ENCODE measurements at places on chromosomes 5 and 9.
A peak's percentile ranks its signal among the peaks of the same experiment; 100 is the strongest.

GRCh38 chr5:61464512-61464911 lies 132.5 kb downstream of the ZSWIM6 start:
- no peak for DNase-seq

DNA sequence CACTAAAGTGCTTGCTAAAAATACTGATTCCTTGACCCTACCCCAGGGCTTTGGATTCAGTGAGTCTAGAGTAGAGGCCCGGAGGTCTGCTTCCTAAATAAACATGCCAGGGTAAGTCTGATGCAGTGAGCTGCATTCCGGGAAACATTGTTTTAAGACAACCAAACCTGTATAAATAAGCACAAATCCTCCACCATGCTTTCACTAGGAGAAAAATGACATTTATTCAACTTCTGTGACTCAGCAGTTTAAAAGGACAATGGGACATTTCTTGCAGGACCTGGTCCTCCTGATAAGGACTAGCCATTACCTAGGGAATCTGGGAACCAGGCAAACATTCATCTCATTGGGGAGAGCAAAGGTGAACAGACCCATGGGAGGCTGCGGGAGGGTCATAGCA lies 335.3 kb downstream of the MLLT3 start:
- no peak for DNase-seq

GRCh38 chr9:89939626-89940292 lies 334.9 kb downstream of the GADD45G start:
- DNase-seq: no peak

DNA sequence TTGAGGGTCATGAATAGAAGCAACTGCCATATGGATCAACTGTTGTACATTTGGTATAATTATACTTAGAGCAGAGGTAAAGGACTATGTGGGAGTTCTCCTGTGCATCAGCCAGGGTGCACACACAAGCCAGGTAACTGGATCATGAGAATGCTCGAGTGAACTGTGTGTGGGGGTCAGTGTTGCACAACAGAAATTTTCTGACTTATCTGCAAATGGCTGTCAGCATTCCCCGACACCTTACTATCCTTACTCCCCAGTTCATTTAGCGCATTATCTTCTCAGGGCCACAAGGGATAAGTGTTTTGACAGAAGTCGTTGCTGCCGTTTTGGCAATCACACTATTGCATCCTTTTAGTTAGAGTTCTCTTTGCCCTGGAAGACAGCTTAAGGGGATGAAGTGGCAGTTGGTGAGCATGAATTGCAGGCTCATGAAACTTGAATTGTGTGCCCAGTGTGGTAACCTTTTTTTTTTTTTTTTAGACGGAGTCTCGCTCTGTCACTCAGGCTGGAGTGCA lies 1.7 kb downstream of the CANX start:
- no peak for DNase-seq

- DNase-seq: no peak
Observed at GRCh38 chr9:130368631-130369103, 76.1 kb upstream of the ASS1 start.

DNA sequence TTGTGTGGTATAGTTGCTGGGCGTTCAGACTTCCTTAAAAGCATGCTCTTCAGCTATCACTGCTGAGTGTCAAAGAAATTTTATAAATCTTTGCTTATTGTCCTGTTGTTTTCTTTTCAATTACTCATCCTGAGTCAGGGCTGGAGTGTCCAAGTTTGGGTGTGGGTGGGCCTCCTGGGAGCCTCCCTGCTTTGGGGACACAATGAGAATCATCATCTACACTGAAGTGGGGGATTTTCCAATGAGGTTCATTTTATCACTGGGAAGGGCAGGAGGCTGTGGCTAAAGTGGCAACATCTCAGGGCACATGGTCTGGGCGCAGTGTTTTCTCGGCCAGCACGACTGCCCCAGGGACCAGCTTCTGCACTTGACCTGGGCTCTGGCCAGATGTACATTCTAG lies 19.5 kb downstream of the GFPT2 start:
- no peak for DNase-seq

GRCh38 chr5:165460911-165461310 lies 1955.5 kb downstream of the MAT2B start:
- DNase-seq: peak; percentile 17

- DNase-seq: no peak
Observed at GRCh38 chr9:131622523-131622922, 77.2 kb downstream of the PRRT1B start.

GRCh38 chr5:111585291-111585690 lies 73.0 kb upstream of the STARD4 start:
- no peak for DNase-seq

DNA sequence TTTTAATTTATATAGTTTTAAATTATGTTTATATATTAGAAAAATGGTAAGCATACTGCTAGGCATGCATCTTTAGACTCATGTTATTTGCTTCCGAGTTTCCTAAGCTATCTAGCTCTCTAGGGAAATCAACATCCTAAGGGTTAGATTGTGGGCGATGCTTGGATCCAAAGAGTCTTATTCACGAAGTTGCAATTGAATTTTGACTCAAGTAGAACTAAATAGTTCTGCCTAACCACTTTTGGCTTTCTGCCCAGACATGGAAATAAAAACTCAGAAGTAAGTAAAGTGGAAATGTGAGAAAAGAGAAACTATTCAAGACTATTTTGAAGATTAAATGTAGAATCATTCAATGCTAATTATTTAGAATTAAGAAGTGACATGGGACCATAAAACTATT lies 440.4 kb downstream of the CDH18 start:
- no peak for DNase-seq

- no peak for DNase-seq
Observed at GRCh38 chr5:151030056-151030336, 9.6 kb downstream of the GPX3 start.

GRCh38 chr9:83061990-83062650 lies 822 bp downstream of the RASEF start:
- no peak for DNase-seq

DNA sequence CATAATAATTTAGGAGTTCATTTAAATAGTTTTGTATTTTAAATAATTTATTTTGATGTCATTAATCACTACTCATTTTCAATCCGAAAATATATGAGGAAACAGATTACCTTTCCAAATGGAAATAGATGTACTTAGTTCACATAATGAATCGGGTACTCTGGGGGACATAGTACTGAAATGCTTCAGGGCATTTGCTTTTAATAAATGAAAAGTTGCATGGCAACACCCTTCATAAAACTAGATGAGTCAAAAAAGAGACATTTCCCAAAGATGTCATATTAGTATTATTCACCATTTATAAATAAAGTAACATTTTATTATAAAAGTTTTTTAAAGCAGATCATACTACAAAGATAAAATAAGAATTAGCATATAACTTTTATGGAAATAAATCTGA lies 177.8 kb downstream of the MCTP1 start:
- no peak for DNase-seq

DNA sequence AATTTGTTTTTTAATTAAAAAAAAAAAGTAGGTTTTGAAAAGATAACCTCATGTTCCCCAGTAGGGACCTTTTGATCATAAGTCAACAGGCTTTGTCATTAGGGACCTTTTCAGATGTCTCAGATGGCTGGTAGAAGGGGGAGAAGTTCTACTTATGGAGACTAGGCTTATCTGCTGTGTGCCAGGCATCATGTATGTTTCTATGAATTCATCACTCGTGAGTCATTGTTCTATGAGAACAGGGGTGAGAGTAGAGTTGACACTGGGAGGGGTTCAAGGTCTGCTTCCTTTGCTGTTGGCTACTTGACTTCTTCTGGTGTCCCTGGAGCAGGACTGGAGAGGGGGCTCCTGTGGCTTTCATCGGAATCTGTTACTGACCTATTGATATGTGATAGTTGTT lies 138.8 kb downstream of the KDM4C start:
- no peak for DNase-seq

- no peak for DNase-seq
Observed at GRCh38 chr9:31519011-31519410, 865.4 kb upstream of the ACO1 start.

GRCh38 chr9:111094433-111094924 lies 56.2 kb upstream of the LPAR1 start:
- DNase-seq: no peak

DNA sequence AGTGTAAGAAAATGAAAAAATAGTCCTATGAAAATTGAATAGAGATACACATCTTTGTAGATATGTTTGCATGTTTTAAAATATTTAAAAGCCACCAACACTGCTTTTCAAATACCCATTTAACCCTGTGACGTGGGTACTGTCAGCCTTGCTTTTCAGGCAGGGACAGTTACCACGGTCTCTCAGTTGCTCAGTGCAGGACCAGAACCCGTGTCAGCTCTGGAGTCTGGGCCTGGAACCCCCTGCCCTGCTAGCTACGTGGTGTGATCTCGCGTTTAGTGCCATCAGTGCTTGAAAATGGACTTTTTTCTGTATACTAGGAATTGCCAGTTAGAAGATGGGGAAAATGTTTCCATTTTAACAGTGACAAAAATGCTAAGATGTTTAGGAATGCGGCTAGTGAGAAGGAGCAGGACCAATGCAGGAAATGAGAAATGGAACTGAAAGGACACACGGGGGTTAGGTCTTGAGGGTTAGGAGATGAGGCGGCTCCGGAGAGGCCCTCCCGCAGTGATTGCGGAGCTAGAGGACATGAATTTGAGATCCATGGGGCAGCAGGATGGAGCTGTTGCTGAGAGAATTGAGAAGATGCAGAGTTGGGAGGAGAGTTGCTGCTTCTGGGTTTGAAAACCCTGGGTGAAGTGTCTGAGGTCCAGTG lies 13.7 kb downstream of the RNU6ATAC start:
- DNase-seq: no peak

DNA sequence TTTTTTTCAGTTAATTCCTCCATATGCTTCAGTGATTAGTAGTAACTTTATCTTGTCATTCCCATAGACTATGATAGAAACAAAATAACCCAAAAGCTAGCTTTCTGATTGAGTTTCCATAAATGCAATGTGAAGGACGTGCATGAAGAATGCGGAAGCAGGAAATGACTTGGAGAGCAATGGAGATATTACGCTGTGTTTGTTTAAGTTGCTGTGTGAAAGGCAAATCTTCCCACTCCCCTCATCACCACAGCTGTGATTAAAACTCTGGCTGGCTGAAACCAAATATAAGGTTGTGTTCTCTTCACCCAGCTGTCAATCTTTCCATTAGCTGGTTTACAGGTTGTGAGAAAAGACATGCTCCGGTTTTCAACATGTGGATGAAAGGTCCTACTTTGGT lies 83.9 kb downstream of the NR2F1-AS1 start:
- DNase-seq: no peak

GRCh38 chr9:106775960-106776359 lies 87.0 kb upstream of the ZNF462 start:
- no peak for DNase-seq

DNA sequence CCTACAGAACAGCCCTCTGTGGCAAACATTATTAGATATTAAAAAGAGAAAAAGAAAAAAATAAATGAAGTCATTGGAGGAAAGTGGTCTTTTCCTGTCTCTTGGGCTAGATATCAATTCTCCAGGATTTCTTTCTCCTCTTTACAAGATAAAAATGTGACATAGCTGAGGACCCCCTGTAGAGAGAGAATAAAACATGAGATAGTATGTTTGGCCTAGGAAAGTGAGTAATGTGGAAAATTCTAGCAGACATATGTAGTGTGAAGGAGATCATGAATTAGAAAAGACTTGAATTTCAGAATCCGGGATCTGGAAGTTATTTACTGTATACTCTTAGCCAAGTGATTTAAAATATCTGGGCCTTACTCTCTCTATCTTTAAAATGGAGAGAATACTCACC lies 823.1 kb downstream of the TLR4 start:
- DNase-seq: no peak

- no peak for DNase-seq
Observed at GRCh38 chr5:115673596-115673995, 47.8 kb upstream of the TMED7 start.

DNA sequence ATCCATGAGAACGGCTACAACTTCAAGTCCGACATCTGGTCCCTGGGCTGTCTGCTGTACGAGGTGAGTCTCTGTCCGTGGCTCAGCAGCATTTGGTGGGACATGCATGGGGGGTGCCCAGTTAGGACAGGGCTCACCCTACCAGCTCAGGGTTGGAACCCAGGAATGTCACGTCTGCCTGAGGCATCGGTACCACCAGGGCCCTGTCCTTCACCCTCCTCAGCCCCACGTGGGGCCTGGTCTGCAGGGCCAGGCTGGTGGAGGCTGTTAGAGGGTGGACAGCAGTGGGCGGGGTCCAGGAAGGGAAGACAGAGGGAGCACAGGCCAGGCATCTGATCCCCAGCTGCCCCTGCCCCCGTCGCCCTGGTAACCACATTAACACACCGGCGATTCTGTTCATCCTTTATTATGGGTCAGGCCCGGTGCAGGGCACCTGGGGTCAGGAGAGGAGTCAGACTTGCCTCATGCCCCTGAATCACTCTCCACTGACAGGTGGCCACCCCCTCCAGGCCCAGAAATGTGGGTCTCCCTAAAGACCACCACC lies 75.6 kb downstream of the PSMB7 start:
- no peak for DNase-seq

DNA sequence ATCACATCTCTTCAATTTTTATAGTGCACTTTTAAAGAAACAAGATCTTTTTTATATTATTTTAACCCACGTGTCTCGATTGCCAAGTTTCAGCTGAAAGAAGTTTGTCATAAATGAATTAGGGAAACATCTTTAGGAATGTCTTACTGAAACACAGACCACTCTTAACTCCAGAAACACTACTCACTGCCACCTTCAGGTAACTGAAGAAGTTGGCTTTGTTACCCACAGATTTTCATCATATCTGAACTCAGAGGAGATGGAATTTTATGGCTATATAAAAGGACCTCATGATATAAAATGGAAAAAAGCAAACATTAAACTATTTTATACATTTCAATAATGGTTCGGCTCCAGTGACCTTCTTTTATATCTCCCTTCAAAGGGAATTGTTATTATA lies 158.0 kb downstream of the SEMA5A start:
- no peak for DNase-seq

GRCh38 chr5:124868676-124869075 lies 122.2 kb upstream of the ZNF608 start:
- DNase-seq: no peak

DNA sequence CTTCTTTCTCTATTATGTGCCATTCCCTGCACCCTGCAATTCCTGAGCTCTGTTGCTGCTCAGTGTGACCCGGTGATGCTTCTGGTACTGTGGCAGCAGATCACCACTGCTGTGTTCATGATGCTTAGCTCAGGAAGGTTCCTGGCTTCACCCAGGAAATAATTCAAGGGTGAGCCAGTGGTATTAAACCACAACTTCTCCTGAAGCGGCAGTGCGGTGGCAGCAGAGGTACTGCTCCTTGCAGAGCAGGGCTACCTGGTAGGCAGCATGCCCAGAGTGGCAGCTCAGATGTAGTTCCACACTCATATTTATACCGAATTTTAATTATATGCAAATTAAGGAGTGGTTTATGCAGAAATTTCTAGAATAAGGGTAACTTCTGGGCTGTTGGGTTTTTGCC lies 213.8 kb upstream of the ZNF608 start:
- DNase-seq: no peak

- DNase-seq: no peak
Observed at GRCh38 chr5:126921241-126922091, 108.9 kb downstream of the MARCHF3 start.

GRCh38 chr9:24602693-24603352 lies 57.1 kb upstream of the IZUMO3 start:
- DNase-seq: peak; percentile 35

- DNase-seq: no peak
Observed at GRCh38 chr5:137488516-137488915, 10.6 kb downstream of the SPOCK1 start.
